Right cardiac atrium (tissue), 5 donors: ENCODE measurements at places on chromosomes 16 and 17.

GRCh38 chr17:81252326-81252986 lies 13.3 kb downstream of the NDUFAF8 start:
- peak; percentile 40 for DNase-seq

DNA sequence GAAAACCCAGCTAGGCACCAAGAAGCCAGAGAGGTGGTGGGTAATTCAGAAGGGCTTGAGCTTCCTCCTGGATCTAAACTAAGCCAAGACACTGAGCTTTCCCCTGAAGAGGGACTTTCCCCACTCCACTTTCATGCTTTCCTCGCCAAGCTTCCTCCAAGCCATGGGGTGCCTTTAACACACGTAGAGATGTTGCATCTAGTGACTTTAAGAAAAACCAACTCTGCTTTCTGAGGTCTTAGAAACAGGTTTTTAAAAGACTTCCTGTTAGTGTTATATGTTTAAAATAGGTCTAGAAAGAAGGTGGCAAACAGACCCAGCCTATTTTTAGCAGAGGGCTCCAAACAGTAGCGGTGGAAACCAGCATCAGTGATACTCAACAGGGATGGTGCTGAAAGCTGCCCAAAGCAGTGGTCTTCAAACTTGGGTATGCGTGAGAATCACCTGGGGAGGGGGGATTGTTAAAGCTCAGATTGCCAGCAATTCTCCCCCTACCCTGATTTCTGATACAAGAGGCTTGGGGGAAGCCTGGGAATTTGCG lies 585.6 kb downstream of the CDH13 start:
- no peak for DNase-seq

DNA sequence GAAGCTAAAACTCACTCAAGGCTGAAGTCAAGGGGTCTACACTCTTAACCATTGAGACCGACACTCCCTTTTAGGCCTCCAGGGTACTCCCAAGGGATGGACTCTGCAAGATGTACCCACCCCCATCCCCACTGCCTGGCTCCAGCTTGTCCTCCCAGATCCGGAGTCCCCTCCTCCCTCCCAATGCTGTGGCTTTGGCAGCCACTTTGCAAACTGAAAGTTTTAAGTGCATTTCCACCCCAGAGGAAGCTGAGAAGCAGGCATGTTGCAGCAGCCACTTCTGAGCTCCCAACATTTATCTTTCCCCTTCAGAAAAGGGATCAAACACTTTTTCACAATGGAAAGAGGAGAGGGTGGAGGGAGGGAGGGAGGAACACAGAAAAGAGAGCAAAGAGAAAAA lies 115.2 kb downstream of the COPRS start:
- peak; percentile 43 for DNase-seq

- peak; percentile 26 for DNase-seq
Measured at GRCh38 chr16:27729516-27730304, 179.8 kb downstream of the KATNIP start.

DNA sequence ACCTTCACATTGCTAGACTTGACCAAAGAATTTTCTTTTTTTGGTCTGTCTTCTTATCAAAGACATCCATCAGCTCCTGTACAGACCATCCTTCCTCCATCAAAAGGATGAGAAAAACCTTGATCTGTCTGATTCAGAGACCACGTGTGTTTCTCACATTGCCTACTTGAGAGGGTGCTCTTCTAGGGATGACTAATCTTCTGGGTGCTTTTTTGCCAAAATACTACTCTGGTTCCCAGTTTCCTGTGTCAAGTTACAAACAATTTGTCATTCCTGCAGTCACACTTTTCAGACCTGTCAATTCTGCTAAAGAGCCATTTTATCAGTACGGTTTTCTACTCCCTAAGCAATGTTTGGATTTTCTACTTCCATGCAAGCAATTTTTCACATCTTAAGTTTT lies 492.2 kb downstream of the CDH11 start:
- no peak for DNase-seq

- DNase-seq = peak; percentile 46
Measured at GRCh38 chr17:72121164-72122009, 567 bp downstream of the SOX9 start.

DNA sequence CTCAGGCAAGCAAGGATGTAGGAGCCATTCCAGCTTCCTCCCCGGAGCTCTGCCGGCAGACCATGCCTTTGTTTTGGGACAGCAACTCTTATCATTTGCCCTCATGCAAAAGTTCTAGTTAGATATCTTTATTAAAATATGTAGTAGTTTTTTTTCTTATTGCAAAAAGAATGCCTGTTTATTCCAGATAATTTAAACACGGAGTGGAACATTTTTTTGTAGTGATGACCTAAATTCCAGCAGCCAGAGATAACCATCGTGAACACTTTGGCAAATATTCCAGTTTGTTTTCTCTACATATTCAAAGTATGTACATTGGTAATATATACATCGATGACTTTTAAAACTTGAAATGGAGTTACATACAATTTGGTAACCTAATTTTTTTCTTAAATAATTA lies 54.8 kb downstream of the CRISPLD2 start:
- peak; percentile 29 for DNase-seq

GRCh38 chr16:591231-591630 lies 1.4 kb downstream of the RAB40C start:
- DNase-seq = peak; percentile 26
